ENCODE measurements at places on chromosomes 1 and 21.
A peak's percentile ranks its signal among the peaks of the same experiment; 100 is the strongest.

- no peak for DNase-seq
Measured at GRCh38 chr1:242556276-242556675, 31.8 kb upstream of the PLD5 start.

- no peak for DNase-seq
Measured at GRCh38 chr1:232853994-232854797, 49.0 kb downstream of the MAP10 start.

DNA sequence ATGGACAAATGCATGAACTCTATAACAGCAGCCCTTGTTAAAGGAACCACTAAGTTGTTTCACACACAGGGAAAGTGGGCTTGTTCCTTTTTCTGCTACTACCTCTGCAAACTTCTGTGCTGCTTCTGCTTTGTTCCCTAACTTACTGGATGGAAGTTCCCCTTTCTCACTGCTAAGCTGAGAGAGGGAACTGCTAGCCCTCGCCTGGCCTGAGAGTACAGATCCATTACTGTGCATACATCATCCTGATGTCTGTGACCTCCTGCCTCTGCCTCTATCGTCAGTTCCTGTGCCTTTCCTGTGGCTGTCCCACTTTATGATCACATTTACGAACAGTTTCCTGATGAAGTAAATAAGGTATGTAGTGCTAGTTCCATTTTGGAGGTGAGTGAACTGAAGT lies 3.5 kb downstream of the GNAT2 start:
- DNase-seq: no peak

GRCh38 chr21:23131177-23131576 lies 2133.0 kb downstream of the NCAM2 start:
- no peak for DNase-seq

DNA sequence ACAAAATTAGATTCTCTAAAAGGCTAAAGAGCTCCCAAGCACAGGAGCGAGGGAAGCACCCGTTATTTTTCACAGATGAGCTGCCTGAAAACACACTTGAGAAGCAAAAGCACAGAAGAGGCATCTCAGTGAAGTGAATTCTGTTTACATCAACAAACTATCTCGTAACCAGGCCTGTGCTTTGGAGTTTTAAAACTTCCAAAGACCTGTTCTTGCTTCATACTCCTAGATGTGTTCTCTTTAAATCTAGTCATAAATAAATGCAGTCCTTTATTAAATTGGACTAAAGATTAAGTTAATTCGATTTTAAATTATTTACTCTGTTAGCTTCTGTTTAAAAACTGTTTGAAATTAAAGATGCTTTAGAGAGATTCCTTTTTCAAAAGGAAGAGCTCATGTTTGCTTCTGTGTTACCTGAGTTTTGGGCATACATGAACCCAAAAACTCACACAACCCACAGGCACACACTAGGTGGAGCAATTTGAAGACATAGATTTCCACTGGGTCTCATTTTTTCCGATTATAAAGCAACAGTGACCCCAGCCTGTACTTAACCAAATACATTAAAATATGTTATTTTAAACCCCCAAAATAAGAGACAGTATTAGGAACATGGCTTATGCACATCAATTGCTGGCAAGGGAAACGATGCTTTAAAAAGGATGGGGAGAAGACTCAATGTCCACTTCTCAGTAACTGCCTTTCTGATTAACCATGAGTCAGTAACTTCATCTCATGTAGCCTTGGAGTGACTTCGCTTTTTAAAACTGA lies 648.2 kb downstream of the SMYD3 start:
- no peak for DNase-seq

DNA sequence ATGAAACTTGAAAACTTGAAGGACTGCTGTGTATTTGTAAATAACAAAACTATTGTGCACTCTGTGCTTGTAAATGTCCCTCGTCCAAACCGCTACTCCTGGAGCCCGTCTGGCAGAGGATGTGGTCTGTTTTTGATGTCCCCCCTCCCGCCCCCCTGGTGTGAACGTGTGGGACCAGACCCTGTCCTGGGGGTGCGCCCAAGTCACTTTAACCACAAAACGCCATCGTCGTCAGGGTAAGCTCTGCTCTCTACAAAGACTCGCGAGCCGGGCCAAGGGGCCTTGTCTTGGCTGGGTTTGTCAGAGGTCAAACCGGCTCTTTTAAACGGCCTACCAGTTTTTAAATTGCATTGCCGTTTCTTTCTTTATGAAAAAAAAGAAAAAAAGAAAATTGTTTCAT lies 87.4 kb upstream of the TMEM51 start:
- DNase-seq: no peak

- no peak for DNase-seq
Measured at GRCh38 chr1:219292999-219293398, 119.3 kb downstream of the LYPLAL1 start.

DNA sequence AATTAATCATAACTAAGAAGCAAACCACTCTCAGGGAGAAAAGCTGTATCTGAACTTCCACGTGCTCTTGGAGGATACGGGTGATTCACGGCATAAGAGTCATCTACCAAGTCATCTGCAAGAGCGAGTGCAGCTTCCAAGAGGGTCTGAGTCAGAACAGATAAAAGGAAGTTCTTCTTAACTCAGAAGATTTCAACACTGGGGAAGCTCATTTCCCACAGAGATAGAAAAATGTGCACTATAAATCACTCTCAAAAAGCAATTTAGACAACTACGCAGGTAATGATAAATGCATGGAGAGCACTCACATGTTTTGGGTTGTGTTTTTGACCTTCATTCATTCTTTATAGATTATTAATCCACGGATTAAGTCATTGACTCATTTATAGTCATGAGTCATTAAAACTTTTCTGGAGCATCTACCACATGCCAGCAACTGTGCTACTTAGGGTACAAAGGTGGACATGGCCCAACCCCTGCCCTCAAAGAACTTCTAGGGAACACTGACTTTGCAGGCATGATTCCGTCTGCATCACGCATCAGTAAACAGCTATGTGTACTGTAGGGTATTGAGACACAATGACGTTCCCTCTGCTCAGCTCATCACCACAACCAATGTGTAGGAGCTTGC lies 20.8 kb downstream of the KCNJ15 start:
- DNase-seq: no peak

GRCh38 chr1:14009582-14009981 lies 309.6 kb downstream of the PRDM2 start:
- no peak for DNase-seq

DNA sequence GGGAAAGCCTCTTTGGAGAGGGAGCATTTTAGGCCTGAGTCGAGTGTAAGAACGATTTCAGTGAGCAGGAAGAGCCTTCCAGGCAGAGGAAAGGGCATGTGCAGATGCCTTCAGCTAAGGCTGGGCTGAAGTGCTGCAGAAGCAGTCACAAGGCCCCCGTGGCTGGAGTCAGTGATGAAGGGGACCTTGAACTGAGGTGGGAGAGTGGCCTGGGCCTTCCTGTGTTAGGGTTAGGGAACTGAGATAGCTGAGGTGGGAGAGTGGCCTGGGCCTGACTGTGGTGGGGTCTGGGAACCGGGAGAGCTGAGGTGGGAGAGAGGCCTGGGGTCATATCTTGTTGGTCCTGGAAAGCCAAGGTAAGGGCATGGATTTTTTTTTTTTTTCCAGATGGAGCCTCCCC lies 50.9 kb upstream of the ETV3 start:
- DNase-seq: peak; percentile 67

DNA sequence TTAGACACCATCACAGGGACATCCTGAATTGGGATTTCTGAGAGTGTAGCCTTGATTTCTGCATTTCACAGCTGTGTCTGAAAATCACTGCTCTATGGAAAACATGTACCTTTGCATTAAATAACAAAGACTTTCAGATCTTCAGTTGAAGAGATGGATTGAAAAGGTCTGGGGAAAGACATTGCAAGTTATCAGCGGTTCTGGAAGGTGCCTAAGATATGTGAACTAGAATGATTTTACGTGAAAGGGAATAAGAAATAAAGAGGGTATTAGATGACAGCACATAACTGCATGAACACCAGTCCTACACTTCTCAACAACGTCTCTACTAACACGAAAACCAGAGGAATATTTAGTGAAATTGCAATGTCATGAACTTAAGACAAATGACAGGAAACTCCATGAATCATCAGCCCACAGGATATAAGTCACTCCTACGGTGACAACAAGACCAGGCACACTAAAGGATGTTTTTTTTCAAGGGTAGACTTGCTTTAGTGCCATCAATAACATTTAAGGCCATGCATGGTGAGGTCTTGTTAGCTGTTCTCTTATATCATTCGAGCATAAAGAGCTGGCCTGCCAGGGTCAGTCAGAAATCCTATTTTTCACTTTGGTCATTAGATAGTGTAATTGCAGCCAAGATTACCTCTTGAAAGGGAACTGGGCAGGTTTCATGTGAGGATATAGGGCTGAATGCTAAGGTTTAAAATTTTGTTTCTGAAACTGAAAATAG lies 283.1 kb downstream of the GRIK1 start:
- no peak for DNase-seq

DNA sequence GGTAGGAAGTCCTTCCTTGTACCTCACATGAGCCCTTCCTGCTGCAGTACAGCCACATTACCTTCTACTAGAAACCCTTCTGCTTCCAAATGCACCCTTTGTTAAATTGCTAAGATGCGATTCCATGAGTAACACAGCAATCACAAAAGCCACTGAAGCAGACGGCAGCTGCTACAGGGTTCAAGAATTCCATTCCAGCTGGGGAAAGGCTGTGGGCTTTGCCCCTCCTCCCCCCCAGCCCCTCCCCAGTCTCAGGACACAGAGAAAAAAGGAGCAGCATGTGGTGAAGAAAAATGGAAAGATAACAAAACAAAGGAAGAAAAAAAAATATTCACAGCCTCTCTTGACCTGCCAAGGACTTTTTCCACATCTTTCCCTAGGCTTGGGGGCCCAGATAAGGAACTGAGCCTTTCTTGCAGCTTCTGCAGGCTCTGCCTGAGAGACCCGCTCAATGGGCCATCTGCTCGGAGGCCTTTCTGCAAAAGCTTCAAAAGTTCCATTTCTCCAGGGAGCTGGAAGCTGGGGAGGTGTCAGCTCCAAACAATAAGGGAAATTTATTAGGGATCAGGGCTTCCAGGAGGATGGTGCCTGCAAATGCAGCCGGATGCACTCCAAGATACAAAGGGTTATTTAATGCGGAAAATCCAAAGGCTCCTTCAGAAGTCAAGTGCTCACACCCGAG lies 72.1 kb downstream of the SYT2 start:
- DNase-seq: no peak

DNA sequence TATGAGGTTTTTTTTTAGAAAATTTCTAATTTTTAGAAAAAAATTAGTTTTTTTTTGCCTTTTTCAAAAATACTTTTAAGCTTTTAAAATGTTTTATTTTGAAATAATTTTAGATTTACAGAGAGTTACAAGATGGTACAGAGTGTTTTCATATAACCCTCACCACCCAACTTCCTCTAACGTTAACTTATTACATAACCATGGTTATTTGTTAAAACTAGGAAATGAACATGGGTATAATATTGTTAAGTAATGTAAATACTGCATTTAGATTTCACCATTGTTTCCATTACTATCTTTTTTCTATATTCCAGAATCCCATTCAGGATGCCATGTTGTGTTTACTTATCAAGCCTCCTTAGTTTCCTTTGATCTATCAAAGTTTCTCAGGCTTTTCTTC lies 45.2 kb upstream of the ST6GALNAC3 start:
- DNase-seq: no peak

GRCh38 chr1:21568809-21569385 lies 59.7 kb downstream of the ALPL start:
- DNase-seq: no peak

GRCh38 chr1:170354246-170354645 lies 177.7 kb upstream of the GORAB start:
- DNase-seq: no peak

DNA sequence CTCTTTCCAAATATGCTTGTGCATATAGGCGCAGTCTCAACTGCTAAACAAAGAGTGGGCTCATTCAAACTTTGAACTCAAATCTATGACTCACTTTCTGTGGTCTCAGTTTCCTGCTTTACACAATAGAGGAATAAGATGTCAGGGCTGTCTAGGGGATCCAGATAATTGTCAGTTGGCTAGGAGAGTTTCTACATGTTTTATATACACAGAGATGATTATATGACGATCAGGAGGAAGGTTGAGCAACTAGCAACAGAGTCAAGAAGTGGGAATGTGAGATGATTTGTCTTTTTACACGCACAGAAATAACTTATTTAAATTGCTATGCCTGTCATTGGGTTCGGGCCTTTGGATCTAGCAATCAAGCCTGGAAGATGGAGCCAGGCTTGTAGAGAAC lies 299.4 kb upstream of the LYPLAL1 start:
- no peak for DNase-seq

DNA sequence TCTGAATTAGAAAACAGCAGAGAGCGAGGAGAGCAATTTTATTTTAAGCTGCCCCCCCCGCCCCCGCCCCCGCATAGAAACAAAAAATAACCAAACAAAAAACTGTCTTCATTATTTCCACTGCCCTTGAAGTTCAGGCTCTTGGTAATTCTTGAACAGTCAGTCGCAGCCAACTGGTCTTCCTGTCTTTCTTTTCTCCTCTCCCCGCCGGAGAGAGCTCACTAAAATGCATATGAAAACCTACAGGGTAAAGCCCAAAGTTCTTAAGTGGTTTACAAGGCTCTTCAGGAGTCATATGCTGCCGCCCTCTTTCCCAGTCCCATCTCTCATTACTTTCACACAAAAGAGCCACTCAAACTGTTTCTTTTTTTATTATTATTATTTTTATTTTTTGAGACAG lies 1.1 kb upstream of the ANKRD35 start:
- no peak for DNase-seq

- no peak for DNase-seq
Measured at GRCh38 chr1:233725423-233725822, 111.5 kb downstream of the KCNK1 start.

DNA sequence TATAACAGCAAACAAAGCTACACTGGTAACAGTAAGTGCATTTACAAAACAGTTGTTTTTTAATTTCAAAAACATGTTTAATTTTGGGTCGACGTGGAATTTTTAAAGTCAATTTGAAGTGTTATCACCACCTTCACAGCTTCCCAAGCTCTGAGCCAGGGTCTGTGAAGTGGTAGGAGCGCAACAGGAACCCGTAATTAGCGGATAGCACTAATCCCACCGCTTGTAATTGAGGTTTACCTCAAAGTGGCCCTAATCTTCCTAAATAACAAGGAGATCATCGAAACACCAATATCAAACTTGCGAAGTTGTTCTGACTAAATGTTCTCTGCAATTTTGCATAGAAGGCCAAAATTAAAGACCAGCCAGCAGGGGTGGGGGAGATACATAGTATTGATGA lies 18.8 kb downstream of the LBR start:
- no peak for DNase-seq

DNA sequence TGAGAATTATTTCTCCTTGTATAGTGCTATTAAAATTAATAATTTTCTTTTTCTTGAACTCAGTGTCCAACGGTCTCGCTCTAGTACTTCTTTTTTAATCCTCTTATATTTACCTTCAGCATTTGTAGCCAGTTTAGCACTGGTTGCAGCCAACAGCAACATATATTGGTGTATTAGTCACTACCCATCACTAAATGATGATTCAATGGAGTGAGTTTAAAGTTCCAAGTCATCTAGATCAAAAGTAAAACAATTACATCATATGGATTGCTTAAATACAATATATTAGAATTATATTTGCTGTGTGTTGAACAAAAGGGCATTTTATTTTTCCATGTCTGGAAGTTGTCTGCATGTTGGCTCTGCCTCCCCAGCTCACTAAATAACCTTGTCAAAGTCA lies 591.8 kb downstream of the ADGRL2 start:
- no peak for DNase-seq

- DNase-seq: no peak
Measured at GRCh38 chr1:156865258-156865657, 4.6 kb downstream of the NTRK1 start.
